ENCODE measurements at places on chromosomes 4 and X.

DNA sequence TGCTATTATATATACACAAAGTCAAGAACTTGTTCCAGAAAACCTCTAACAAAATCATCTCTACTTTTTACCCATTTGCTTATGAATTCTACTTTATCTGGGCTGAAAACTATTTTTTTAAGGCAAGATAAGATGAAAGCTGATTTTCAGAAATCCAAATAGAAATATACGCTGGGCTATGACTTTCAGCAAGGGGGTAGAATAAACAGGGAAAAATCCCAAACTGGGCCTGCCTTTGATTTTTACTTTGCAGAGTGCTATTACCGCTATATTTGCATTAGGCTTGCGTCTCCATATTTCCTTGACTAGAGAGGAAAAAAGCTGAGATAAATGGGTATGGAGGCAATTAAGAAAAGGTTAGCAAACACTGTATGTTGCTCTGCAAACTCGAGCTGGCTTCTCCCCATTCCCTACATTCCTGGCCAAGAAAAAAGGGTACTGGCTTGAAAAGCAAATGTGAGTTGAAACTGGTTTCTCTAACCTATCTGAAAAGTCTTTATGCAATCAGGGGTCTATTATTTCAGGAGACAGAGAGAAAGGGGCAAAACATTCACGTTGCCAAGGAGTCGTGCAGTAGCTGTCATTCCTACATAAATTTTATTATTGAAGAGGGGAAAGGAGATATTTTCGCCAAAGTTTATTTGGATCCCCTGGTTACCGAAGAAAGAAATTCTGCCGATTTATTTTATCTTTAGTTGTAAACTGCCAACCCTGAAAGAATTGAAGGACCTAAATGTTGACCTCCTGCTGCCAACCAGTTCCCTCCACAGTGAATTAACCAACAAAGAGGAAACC, 2.2 kb downstream of the TMEM47 start:
- DNase-seq: no peak

- DNase-seq: no peak
Observed at GRCh38 chrX:50893466-50893865, 17.1 kb upstream of the BMP15 start.

- no peak for DNase-seq
Observed at GRCh38 chr4:110142461-110142860, 56.0 kb downstream of the ELOVL6 start.

DNA sequence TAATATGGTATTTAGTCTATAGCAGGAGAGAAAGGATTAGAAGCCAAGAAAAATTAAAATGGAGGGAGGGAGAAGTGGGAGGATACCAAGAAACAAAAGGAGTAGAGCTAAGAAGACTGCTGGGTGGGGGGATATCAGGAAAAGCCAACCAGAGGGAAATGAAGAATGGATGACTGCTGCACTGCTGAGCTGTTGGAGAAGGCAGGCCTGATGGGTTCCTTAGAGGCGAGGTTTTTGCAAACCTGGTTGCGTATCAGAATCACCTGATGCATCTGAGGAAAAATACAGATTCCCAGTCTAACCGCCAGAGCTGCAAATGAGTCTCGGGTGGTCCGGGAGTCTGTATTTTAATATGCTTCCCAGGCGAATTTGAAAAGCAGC, 1.5 kb downstream of the PGRMC1 start:
- DNase-seq: no peak

DNA sequence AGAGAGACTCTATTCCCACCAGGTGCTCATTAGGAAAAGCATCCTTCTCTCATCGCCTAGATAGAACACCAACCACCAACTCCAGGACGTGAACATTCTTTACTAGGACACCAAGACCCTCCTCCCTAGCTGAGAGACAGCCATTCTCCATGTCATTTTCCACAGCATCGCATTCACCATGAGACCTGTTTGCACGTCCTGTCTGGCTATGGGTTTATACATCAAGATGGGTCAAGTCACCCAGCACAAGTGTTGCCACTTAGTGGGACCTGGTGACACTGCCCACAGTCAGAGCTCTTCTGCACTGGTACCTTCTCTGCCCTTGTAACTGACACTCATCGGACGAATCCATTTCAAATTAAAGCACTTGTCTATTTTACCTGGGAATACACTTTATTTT, 17.5 kb downstream of the LRP2BP start:
- DNase-seq: no peak

DNA sequence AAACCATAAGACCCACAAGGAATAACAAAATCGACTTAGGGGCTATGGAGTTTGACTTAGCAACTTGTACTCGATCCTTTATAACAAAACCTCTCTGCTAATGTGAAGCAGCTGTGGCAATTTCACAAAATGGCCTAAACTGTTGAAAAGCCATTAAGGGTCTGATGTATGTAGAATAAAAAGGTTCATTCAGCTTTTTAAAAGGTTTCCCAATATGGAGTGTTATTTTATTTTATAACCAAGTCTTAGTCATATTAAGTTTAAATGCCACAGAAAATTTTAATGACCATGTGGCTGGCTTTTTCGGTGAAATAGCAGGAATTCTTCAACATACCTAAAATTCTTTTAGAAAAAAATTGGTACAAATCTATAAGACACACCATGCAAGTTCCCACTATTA, 291.8 kb upstream of the HAND2 start:
- no peak for DNase-seq

GRCh38 chrX:31580227-31580626, 508.4 kb upstream of the FTHL17 start:
- DNase-seq: no peak

DNA sequence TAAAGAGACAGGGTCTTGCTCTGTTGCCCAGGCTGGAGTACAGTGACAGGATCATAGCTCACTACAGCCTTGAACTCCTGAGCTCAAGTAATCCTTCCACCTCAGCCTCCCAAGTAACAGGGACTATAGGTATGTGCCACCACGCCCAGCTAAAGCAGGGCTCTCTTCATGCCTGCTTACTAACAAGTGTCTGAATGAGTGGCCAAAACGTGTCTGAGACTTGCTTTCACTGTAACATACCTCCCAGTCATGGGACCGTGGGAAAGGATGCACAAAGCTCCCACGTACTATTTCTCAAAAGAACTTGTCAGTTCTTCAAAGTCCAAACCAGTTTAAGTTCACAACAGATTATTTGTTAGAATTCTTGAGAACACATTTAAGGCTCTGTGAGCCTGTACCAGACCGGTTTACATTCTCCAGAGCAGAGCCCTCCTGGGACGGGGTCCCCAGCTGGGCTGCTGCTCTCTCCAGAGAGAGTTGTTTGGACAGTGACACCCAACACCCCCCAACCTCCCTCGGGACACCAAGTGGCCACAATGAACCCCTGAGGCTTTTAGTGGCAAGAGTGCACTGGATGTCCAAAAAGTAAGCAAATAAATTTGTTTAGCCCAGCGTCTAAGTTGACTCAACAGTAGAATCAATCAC, 24.1 kb downstream of the SH3KBP1 start:
- DNase-seq: no peak

DNA sequence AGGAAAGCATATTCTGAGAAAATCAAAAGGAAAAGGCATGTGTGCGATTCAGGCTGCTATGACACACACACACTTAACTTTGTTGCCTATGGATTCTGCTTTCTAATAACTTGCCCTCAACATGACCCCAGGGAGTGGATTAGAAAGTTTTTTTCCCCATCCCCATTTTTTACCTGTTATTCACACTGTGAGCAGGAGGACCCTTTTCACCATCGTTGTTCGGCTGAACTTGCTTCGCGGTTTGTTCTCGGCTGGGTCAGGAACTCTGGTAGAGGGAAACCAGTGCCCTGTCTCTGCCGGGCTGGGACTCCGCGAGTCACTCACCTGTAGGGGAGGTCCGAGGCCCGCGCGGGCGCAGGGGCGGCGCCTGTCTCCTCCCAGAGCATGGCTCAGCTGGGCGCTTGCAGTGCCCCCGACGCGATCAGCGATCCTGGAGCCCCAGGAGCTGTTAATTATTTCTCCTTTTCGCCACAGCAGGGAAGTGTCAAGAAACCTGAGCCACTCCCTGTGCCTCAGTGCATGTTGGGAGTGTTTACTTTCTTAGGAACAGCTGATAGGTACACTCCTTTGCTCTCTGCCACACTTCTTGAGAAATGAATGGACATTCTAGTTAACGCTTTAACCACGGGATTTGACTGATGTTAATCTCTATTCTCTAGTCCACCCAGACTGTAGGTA, at the start of gene RASSF6:
TSS of gene RASSF6 (minus strand) at position 322 of the 678 bp plus-strand sequence. CDS start 8,641 bp downstream, outside the sequence.
- peak; percentile 11 for DNase-seq

GRCh38 chr4:187469627-187470026, 525.9 kb upstream of the ZFP42 start:
- DNase-seq: no peak

- DNase-seq: no peak
Observed at GRCh38 chr4:69831646-69832325, 28.2 kb downstream of the SULT1E1 start.

DNA sequence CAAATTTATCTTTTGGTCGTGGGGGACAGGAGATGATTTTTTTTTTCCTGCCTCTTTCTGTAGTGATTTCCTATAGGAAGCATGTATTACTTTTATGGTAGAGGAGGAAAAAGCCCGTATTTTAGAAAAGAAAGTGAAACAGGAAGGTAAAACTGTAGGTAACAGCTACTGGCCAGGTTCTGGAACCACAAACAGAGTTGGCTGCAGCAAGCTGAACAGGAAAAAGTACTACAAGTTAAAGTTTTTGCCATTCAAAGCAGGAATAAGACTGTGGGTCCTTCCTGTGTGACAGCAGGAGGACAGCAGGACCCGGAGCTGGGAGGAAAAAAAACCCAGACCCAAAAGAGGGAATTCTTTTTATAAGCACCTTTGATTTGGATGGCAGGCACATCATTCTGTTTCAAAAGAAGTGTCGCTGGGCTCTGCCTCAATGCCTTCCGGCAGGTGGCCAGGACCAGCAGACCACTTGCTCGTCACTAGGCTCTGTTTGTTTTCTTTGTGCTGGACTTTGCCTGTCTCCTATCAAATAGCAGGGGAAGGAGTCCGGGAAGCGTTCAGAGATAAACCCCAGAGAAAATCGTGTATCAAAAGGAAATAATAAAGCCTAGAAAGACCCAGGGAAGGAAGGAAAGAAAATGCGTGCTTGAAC, 277.9 kb downstream of the ADGRA3 start:
- DNase-seq: no peak

DNA sequence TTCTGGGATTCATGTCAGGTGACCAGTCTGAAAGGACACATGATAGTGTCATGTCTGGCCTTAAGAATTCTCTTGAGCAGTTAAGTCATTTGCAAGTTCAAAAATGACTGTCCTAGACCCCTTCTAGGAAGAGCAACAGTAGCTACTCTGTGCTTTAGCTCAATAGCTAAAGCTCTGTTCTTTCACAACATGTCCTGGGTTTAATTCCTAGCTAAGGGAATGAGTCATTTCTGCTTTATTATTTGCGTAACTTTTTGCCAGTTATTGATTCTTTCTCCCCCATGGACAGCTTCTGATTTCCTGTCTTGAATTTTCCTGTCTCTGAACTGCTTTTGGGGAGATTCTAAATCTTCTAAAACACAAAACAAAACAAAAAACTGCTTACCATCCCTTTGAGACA, 1055.8 kb upstream of the DIAPH2 start:
- no peak for DNase-seq

DNA sequence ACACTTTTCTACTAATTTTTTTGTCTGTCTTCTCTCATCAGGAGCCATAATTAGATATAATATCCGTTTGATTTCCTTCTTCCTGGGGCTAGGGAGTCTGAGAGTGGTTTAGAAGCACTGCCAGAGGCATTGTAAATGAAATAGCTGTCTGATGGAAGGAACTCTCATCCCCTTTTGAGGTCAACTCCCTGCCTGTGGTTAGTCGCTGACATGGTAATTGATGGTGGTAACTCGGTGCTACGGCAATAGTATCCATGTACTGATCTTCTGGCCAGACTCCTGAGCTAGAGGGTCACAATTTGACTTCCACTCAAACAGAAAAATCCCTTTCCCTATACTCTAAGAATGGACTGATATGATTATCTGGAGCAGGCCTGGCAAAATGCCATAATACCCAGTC, 108.1 kb upstream of the TRPC5 start:
- no peak for DNase-seq
